ENCODE measurements at places on chromosomes 1 and 21.
A peak's percentile ranks its signal among the peaks of the same experiment; 100 is the strongest.

- DNase-seq: no peak
These were observed 145.3 kb downstream of the DAB1 start for GRCh38 chr1:57278558-57278957.

GRCh38 chr1:148355976-148356375 lies 127.1 kb downstream of the PPIAL4G start:
- no peak for DNase-seq

GRCh38 chr1:15417059-15417934 lies 7.6 kb downstream of the EFHD2 start:
- peak; percentile 83 for DNase-seq

DNA sequence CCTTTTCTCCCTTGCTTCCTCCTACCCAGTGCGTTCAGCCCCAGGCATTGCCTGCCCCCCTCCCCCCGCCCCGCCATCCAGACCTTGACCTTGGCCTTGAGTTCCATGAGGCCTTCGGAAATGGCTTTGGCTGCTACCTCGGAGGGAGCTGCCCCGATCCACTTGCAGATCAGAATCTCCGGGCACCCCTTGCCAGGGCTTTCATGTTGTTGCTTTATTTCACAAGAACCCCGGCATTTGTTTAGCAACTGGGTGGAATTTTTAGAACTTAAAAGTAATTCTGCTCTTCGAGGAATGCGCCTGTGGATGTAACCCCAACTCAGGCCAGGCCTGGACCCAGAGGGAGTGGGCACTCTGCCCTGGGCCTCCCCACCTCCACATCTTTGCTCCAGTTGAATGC lies 154.1 kb upstream of the TMEM51 start:
- DNase-seq: no peak

DNA sequence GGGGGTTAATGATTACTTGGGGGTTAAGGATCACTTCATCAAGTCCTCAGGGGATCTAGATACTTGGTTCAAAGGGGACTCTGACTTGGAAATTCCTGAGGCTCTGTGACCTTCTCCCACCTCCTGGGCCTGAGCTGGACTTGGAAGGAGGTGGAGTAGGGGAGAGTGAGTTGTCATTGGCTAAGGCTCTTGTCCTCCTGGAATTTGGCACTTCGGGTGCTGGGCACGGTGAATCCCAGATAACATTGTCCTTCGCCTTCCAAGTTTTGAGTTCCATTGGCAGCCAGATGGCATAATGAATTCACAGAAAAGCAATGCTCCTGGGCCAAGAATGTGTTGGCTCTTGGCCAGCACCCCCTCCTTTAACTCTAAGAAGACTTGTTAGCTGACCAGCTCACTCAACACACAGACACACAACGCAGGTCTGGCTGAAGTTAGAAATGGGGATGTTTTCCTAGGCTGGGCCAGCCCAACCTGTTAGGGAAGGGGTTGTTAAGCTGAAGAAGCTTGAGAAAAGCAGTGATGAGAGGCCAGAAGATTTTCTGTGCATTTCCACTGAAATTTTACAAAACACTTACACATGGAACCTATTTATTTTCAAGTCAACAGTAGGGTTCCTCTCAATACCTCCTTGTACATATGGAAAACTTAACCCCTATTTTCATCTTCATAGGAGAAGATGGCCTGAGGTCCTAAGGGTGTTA lies 29.7 kb downstream of the SLC26A9 start:
- DNase-seq: peak; percentile 41

- DNase-seq: no peak
These were observed at the start of gene LEFTY1 for GRCh38 chr1:225888898-225889601. Gene LEFTY1, minus strand, starts transcription at chr1:225889146. Its CDS starts 80 bp downstream, at chr1:225889066.

DNA sequence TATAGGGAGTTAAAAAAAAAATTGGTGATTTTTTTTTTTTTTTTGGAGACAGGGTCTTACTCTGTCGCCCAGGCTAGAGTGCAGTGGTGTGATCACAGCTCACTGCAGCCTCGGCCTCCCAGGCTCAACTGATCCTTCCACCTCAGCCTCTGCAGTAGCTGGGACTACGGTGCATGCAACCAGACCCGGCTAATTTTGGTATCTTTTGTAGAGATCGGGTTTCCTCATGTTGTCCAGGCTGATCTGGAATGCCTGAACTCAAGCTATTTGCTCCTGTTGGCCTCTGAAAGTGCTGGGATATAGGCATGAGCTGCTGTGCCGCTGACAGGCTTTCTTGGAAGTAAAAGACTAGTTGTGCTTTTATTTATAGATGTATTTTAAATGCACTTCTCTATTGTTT lies 3.0 kb downstream of the CDC42 start:
- no peak for DNase-seq

- no peak for DNase-seq
These were observed 344.8 kb upstream of the KAZN start for GRCh38 chr1:14253676-14254075.

GRCh38 chr1:156747742-156748669 lies 3.5 kb downstream of the HDGF start:
- DNase-seq: no peak

DNA sequence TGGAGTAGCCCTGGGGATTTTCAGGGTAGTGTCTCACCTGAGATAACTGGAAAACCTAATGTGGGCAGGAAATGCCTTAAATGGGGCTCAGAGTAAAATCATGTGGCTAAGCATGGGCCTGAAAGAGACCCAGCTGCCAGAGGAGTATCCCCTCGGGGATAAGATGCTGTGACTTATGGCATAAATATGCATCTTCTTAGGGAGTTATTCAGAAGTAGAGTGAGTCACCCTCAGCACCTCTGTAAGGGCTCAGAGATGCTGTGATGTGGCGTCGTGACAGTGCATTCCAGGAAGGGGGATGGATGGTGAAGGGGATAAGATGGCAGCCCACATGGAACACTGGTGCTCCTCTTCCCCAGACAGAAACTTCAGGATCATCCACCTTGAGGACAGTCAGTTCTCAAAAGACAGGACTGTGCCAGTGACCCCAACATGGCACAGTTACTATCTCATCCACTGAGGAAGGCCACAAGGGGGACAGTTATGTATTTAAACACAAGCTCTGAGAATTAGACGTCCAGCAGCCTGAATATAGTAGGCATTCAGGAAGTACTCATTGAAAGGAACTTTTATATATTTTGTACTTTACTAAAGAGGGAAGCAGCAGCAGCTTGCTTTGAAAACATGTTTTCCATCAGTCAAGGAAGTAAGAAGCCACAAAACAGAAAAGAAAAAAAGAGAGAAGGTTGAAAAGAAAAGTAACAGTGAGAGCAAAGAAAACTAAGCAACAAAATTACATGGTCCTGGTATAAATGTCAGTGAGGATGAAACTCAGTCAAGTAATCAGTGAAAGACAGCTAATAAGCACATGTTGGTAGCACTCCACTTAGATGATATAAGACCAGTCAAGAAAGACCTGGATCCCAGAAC lies 8.3 kb downstream of the IL24 start:
- peak; percentile 99 for DNase-seq

- DNase-seq: no peak
These were observed 81.6 kb downstream of the FAF1 start for GRCh38 chr1:50878434-50878833.

- peak; percentile 45 for DNase-seq
These were observed 93.7 kb downstream of the TTC3 start for GRCh38 chr21:37166733-37167132.

DNA sequence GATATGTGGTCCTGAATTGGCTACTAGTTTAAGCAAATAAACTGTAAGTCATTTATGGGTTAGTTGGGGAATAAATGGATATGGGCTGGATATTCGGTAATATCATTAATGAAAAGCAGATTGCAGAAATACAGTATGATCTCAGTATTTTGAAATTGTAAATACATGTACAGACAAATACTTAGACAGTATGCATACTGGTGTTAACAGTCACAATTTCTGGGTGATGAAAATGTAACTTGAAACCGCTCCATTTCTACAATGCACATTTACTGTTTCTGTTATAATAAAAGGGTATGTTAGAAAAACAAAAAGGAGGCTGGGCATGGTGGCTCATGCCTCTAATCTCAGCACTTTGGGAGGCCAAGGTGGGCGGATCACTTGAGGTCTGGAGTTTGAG lies 28.0 kb downstream of the BLZF1 start:
- no peak for DNase-seq

DNA sequence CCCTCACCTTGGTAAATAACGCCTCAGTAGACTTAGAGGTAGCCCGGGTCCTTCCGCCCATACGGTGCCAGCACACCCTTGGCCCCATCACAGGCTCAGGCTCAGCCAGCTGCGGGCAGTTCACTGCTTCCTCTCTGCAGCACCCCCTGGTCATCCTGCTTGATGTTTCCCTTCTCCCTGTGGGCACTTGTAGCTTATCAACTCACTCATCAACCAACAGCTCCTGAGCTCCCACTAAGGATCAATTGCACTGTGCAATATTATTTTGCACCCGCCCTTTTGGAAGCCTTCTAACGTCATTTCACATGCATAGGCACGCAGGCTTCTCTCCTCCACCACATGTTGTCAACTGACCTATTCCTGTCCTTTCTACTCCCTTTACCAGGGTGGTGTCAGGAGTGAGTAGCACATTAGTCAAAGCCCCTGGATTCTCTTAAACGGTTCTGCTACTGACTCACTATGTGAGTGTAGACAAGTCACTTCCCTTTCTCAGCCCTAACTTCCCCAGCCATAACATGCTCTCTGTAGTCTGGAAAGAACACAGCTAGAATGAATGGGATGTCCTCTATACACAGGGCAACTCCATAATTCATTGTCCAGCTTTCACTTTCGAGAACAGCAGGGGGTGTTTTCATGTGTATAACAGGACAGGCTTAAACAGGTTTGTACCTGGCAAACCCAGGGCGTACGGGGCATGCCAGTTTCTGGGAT lies 47.1 kb upstream of the IRF2BP2 start:
- peak; percentile 98 for DNase-seq

- DNase-seq: no peak
These were observed 15.7 kb downstream of the BTBD8 start for GRCh38 chr1:92095874-92096273.

GRCh38 chr1:160243767-160244166 lies 18.6 kb downstream of the DCAF8 start:
- DNase-seq: no peak

DNA sequence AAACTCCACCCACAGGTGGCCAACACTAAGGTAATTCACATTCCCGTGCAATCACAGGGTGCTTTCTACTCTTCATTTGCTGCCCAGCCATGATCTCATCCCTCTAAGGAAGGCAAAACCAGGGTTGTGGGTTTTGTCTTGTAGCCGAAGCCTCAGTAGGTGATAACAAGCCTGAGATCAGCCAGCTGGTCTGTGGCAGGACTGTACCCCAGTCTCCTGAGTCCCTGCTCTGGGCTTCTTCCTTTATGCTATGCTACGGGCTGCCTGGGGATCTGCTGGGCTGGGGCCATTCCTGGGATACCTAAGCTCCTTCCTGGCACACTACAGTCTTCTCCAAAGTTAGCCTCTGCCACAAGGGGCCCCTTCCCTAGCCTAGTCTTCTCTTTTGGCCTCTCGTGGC lies 9.8 kb downstream of the PPFIA4 start:
- no peak for DNase-seq

GRCh38 chr1:210328746-210329503 lies at the start of gene HHAT:
Gene HHAT, plus strand, starts transcription at chr1:210328902. Its CDS starts 20,074 bp downstream, at chr1:210348976.
- peak; percentile 82 for DNase-seq

- no peak for DNase-seq
These were observed 203.1 kb downstream of the NFIA start for GRCh38 chr1:61285371-61285885.

DNA sequence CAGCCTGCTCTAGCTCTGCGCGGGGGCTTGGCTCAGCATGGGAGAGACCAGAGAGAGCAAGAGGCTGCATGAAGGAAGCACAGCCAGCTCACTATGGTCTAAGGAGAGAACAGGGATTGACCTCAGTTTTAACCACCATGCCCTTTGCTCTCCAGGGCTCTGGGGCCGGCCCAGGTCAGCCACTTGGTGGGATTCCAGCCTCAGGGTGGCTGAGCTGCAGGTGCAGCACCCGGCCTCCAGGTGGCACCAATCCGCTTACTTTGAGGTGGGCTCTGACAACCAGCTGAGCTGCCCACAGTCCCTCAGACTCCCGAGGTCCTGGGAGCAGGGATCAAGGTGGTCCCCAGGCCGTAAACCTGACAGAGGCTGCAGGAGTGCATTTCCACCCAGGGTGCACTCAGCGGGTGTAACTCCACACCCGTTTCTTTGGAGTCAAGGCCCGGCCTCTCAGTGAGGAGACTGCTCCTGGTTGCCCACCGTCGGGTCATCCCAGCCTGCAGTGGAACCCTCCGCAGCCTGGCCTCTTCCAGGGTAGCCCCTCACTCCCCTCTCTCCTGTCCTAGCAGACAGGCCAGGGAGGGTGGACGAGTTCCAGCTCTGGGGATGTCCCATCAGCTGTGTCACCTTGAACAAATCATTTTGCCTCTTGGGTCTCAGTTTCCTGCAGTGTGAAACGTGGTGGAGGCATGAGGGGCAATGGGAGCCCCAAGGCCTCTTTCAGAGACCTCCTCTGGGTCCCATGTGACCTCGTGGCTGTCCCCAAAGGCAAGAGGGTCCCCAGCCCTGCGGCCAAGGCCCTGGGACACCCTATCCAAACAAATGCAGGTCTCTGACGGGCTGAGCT lies 607 bp upstream of the LGR6 start:
- DNase-seq: peak; percentile 43

GRCh38 chr1:201593200-201593921 lies 54.4 kb downstream of the NAV1 start:
- peak; percentile 99 for DNase-seq

GRCh38 chr1:183346276-183346732 lies 71.9 kb downstream of the NMNAT2 start:
- DNase-seq: no peak

- no peak for DNase-seq
These were observed 34.0 kb downstream of the TMEM53 start for GRCh38 chr1:44640200-44640853.

GRCh38 chr1:68010090-68010489 lies 40.3 kb downstream of the DIRAS3 start:
- peak; percentile 40 for DNase-seq

GRCh38 chr1:197140121-197140520 lies 6.3 kb downstream of the ASPM start:
- no peak for DNase-seq

DNA sequence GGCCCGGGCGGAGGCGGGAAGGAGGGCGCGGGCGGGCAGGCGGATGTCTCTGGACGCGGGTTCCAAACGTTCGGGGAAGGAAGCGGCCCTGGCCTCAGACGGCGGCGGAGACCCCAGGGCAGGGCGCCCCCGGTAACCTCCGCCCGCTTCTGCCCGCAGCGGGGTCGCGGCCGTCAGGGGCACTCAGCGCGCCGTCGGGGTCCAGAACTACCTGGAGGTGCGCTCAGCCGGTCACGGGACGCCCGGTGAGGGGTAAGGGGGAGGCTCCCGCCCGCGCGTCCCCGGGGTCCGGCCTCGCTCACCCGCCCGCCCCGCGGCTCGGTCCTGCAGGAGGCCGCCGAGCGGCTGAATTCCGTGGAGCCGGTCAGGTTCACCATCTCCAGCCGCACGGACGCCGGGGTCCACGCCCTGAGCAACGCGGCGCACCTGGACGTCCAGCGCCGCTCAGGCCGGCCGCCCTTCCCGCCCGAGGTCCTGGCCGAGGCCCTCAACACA lies 406 bp downstream of the PUSL1 start:
- DNase-seq: no peak

DNA sequence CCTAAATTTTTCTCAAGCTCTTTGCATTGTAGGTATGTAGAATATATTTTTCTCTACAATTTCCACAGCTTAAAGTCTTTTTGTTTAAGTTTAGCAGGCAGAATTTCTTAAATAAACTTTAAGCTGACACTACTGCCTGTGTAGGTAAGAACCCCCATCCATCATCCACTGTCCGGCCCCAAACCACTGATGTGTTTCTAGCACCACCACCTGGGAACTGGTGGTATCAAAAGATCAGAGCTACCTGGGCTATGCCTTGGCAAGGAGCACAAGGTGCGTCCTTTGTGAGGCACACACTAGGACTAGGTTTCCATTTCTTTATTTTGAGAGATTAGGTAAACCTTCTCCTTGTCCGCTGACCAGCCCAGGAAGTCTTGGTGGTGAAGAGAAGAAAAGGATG lies 10.5 kb upstream of the LELP1 start:
- peak; percentile 5 for DNase-seq

Data from M059J (cell line).